ENCODE measurements at places on chromosomes 12 and 14.

DNA sequence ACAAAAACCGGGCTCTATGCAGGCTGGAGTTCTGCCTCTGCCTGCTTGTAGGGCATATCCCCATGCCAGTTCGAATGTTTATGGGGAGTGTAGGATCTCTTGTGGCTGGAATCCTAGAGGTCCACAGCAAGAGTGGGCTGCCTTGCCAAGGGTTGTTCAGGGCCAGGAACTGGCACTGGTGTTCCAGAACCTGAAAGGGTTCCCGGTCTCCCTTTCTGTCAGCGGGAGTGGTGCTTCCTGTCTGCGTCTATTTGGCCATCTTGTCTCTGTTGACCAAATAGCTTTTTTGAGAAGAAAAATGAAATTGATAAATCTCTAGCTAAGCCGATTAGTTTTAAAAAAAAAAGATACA lies 17.8 kb downstream of the OLR1 start:
- DNase-seq = no peak

- DNase-seq = no peak
Measured at GRCh38 chr12:69101505-69101904, 137.9 kb upstream of the CPSF6 start.

DNA sequence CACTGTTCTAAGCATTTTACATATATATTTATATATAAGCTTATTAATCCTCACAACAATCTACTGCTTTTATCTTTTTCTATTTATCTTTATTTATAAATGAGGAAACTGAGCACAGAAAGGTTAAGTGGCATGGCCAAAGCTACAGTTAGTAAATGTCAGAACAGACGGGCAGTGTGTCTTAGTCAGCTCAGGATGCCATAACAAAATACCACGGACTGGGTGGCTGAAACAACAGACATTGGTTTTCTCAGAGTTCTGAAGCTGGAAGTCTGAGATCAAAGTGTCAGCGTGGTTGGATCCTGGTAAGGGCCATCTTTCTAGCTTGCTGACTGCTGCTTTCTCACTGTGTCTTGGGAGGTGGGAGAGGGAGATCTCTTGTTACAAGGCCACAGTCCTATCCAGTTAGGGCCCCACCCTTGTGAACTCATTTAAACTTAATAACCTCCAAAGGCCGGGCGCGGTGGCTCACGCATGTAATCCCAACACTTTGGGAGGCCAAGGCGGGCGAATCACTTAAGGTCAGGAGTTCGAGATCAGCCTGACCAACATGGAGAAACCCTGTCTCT lies 19.8 kb downstream of the RPGRIP1 start:
- peak; percentile 25 for DNase-seq

GRCh38 chr14:96889091-96889490 lies 91.9 kb downstream of the VRK1 start:
- no peak for DNase-seq

- DNase-seq = no peak
Measured at GRCh38 chr12:109191621-109192250, 75.3 kb downstream of the ACACB start.
